RCC 7860 (cell line): ENCODE measurements at places on chromosomes 16 and 17.

DNA sequence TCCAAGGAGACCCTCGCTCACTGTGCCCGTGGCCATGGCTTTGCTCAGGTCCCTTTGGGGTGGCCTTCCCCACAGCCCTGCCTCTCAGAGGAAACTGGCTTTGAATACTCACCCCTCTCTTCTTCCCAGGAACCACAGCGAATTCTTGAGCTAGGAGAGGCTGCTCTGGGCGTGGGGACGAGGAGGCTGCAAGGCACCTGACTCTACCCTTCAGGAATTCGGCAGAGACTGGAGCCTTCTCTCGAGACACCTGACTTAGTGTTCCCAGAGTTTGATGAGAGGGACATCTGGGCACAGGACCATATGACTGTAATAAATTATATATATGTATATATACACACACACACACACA is 6.2 kb downstream of the LLGL2 start:
- no peak for DNase-seq

DNA sequence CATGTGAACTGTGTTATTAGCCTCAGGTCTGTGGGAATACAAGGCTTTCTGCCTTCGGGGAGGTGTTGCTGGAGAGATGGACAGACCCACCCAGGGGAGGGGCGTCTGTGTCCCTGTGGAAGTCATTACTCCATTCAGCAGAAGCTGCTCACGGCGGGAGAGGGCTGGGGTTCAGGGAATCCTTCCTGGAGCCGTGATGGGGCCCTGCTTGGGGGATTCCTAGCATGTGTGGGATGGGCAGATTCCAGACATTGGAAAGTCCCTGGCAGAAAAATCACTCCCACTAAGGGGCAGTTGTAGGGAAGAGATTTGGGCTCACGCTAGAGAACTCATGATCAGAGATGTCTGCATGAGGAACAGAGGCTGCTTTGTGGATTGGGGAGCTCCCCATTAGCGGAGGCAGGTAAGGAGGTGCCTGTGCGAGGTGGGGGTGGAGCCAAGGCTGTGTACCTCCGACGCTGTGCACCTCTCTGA is 56.3 kb upstream of the IL34 start:
- DNase-seq: no peak

GRCh38 chr17:68441070-68441770 is 16.1 kb downstream of the WIPI1 start:
- DNase-seq: no peak

- DNase-seq: no peak
Measured at GRCh38 chr16:47374629-47375028, 86.2 kb downstream of the ITFG1 start.

GRCh38 chr17:17177176-17177575 is 29.0 kb downstream of the PLD6 start:
- DNase-seq: no peak
